ENCODE measurements at places on chromosomes 4 and X.

DNA sequence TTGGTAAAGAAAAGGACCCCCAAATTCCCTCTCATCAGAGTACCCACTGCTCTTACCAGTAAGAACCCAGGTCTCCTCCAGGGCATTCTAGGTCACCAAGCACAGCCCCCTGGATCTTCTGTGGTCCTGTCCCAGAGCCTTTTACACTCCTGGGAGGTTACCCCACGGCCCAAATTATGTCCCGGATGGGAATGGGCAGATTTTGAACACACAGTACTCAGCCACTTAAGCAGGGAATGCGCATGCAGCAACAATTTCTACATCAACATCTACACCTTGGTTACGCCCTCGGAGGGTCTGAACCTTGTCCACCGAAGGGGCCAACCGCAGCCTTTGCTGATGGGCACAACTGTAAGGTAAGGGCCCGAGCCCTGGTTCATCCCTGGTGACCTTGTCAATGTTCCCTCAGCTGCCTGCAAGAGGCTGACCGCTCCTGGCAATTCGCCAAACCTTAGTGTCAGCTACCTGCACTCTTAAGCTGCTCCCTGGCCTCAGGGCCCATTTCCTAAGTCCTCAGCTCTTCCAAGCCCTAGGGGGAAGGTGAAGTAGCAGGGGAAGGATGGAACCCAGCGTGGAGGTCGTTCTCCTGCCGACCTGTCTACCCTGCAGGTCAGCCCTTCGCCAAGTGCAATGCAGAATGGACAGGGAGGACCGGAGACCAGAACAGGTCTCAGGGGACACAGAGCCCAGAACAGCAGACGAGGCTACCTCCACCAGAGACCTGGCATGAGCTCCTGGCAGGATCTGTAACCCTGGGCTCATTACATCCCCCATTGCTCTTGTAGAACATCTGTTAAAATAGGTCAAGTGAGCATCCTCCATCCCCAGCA is 5.9 kb downstream of the TIMP1 start:
- DNase-seq, result no peak

DNA sequence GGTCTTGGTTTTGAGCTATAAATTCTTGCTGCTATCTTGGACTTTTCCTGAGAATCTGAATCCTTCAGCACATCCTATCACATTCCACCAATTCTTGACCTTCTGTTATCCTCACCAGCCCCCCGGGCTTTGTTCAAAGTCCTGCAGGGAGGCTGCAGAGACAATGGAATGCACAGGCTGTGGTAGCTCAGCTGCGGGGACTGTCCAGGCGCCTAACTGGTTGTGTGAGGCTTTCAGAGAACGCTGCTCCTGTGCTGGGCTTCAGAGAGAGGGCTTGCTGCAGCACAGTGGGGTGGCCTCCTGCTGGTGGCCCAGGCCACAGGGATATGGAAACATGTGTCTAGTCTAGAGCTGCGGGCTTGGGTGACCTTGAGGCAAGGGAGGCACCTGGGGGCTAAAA is 196.3 kb upstream of the GATB start:
- no peak for DNase-seq

DNA sequence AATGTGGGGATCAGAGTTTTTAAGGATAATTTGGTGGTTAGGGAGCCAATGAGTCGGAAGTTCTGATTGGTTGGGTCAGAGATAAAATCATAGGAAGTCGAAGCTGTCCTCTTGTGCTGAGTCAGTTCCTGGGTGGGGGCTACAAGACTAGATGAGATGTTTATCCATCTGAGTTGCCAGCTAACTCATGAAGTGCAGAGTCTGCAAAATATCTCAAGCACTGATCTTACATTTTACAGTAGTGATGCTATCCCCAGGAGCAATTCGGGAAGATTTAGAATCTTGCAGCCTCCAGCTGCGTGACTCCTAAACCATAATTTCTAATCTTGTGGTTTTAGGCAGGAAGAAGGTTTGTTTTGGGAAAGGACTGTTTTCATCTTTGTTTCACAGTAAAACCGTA is 565.8 kb upstream of the SPANXN1 start:
- no peak for DNase-seq

DNA sequence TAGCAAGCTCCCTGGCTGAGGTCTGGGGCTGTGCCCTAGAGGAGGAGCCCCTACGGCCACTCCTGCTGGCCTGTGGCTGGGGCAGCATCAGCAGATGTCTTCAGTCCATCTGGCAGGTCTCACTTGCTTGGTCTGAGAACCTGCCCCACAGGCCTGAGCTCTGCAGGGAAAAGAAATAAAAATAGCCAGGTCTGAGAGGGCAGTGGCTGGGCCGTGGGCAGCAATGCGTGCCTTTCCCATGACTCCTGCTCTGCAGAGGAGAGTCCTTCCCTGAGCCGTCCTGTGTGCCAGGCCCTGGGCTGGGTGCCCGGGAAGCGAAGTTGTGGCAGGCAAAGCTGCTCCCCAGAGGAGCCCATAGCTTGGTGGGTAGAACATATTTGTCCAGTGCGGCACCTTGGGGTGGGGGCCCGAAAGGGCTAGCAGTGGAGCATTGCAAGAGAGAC is 11.3 kb upstream of the KIAA0232 start:
- no peak for DNase-seq

- no peak for DNase-seq
These were observed 19.3 kb upstream of the CSF2RA start for GRCh38 chrX:1249101-1249887.

GRCh38 chrX:132956421-132957210 is 1.8 kb downstream of the HS6ST2 start:
- DNase-seq, result no peak

DNA sequence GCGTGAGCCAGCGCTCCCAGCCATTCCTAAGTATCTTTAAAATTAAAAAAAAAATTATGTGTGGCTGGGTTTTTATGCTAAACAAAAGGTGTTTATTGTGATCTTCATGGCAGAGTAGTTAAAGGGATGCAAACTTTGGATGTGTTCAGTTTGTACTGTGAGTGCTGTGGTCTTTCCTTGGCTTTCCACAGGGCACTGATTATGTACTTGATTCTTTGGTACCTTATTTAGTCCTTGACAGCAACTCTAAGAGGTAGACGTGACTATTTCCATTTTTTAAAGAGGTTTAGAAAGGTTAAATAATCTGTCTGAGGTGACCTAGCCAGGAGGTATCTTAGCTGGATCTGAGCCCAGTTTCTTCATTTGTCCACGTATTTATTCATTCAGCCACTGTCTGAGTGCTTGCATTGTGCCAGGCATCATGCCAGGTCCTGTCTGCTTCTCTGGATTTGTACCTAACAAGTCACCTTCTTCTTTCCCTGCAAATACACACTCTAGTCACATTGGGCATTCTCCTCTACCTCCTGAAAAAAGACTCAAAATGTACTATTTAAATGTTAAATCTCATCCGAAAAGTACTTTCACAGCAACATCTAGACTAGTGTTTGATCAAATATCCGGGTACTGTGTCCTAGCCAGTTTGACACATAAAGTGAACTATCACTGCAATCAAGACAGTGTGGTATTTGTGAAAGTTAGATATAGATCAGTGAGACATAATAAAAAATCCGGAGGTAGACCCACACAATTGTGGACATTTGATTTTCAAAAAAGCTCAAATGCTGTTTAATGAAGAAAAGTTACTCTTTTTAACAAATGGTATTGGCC is 31.5 kb downstream of the WWC2 start:
- no peak for DNase-seq

GRCh38 chrX:123971982-123972381 is 10.5 kb downstream of the STAG2 start:
- no peak for DNase-seq

DNA sequence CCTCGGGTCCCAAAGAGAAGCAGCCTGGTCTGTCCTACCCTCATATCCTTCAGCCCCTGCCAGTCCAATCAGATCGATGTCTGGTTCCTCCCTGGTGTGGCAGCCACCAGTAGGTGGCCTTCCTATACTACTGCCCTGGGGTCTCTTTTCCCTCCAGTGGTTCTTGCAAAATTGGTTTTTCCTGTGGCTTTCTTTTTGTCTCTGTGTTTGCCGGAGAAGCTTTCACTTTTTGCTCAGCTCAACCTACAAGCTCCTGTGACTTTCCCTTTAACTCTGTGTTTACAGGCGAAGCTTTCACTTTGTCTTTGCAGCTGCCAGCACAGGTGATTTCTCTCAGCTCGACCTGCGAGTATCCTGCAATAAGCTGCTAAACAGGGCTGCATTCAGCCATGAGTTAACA is 46.8 kb downstream of the UGT2A3 start:
- DNase-seq, result no peak

GRCh38 chr4:147714575-147715401 is 17.1 kb upstream of the ARHGAP10 start:
- no peak for DNase-seq

DNA sequence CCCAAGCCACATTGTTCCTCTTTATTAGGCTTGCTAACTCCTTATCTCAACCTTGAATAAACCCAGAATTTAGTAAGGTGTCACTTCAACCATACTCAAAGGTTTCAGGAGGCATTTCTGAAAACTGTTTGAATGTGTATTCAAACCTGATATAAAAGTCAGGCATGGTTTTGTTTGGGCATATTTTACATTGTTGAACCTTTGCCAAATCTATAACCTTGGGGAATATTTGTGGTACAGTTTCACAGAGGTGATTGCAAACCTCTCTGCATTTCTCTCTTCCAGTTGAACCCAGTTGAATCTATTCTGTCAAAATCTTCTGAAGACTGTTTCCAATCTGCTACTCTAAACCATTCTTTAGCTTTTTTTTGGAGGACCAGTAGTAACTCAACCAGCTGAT is 409.0 kb downstream of the TECRL start:
- no peak for DNase-seq

- no peak for DNase-seq
These were observed 55.7 kb upstream of the SHISA3 start for GRCh38 chr4:42341518-42342026.

GRCh38 chr4:119184128-119184527 is 28.4 kb upstream of the USP53 start:
- no peak for DNase-seq

DNA sequence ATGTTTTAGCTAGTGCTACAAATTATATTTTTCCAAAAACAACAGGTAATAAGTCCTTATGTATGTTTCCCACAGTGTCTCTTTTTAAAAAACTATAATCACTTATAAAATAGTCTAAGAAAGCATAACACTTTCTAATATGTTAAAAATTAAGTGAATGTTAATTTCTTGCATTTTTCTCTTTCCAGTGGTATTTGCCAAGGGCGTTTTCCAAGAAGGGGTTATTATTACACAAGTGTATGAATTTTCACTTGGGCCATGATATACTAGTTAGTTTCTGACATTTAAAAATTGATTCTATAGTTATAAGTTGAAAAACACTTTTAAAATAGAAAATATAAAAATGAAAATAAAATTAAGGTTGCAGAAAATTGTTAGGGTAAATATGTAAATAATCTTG is 74.6 kb downstream of the ARSJ start:
- no peak for DNase-seq

- no peak for DNase-seq
These were observed 761 bp downstream of the FGFRL1 start for GRCh38 chr4:1012034-1012739.

DNA sequence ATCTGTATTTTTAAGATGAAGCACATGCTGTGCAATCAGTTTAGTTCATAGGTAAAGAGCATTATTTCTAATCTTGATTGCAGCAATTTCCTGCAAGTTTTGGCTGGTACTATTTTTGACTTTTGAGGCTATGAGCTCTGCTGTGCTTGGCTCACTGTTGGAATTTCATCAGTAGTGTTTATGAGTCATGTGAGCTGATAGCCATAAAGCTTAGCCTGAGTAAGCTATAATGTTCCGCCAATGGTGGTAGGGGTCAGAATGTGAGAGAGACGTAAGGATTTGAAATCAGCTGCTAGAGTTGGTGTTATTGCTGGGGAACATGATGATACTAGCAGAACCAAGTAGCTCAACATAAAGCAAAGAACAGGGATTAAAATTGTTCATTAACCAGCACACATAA is 590.9 kb upstream of the GNPDA2 start:
- no peak for DNase-seq

GRCh38 chr4:96742332-96743014 is 902.6 kb downstream of the PDHA2 start:
- no peak for DNase-seq

DNA sequence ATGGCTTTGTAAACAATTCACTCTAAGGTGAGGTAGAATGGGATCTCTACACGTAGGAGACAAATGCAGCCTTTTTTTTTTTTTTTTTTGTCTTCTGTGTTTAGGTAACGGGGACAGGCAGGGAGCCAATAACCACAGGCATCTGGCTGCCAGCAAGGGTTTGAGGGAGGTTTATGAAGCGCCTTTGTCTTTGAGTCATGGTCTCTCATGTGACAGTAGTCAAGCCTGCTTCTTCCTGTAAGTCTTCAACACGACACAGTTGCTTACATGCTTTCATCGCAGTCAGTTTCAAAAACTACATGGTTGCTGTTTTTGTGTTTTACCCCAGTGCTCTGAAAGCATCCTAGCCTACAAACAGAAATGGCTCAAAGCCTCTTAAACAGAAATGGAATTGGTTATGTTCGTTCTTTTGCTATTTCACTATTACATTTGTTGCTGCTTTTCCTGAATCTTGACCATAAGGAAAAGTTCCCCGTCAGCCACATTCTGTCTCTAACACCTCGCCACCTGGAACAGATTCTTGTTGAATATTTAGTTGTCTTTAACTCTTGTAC is 127.8 kb upstream of the METTL14 start:
- DNase-seq, result no peak

GRCh38 chr4:4857001-4857808 is 2.3 kb upstream of the MSX1 start:
- no peak for DNase-seq

- no peak for DNase-seq
These were observed 26.4 kb downstream of the RPS6KA6 start for GRCh38 chrX:84161641-84162040.

- no peak for DNase-seq
These were observed 16.0 kb downstream of the SULT1E1 start for GRCh38 chr4:69843932-69844331.

DNA sequence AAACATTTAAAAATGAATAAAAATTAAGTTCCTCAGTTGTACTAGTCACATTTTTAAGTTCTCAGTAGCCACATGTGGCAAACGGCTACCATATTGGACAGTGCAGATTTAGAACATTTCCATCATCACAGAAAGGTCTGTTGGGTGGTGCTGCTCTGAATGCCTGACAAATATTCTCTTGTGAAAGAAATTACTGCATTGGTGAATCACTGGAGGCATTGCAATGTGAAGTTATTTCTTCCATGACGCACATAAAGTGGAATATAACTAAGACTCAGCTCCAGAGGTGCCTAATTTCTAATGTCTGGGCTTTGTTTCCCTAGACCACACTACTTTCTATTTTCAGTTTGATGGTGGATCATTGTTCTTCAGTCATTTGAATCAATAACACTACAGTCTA is 44.9 kb downstream of the CLNK start:
- DNase-seq, result no peak

GRCh38 chr4:139585473-139585872 is 29.5 kb upstream of the SETD7 start:
- no peak for DNase-seq

GRCh38 chr4:113060853-113061252 is 11.4 kb downstream of the ANK2 start:
- no peak for DNase-seq

Data from cortex of kidney (tissue), 1 donor.